ENCODE measurements at places on chromosomes 5 and 9. TPM values are rescaled to one million over a fixed set of nuclear protein-coding genes. Genes with fewer than 3 reads are reported as not detected.

- no peak for DNase-seq
Observed at GRCh38 chr5:126370796-126371718, 52.2 kb upstream of the GRAMD2B start.

DNA sequence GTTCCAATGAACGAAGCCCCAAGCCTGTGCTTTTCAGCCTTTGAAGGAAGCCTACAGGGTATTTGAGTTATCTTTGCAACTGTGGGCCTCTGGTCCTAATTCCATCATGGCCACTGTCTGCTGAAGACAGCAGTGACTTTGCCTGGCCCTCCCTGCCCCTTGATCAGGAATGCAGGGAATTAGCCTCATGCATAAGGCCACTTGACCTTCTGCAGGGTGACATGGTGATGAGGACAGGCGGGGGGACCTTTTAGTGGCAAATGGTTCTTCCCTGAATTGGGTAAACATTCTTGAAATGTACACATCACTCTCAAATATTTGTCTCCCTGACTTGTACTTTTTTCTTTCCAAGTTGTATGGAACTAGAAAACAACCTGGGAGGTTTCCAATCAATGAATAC, 25.2 kb upstream of the XPA start:
- DNase-seq, result no peak

- DNase-seq, result peak; percentile 34
Observed at GRCh38 chr5:58751222-58751837, 168.5 kb downstream of the RAB3C start.

BRINP1 gene
- total RNA-seq, result not detected
